ENCODE measurements at places on chromosomes 5 and 9.

DNA sequence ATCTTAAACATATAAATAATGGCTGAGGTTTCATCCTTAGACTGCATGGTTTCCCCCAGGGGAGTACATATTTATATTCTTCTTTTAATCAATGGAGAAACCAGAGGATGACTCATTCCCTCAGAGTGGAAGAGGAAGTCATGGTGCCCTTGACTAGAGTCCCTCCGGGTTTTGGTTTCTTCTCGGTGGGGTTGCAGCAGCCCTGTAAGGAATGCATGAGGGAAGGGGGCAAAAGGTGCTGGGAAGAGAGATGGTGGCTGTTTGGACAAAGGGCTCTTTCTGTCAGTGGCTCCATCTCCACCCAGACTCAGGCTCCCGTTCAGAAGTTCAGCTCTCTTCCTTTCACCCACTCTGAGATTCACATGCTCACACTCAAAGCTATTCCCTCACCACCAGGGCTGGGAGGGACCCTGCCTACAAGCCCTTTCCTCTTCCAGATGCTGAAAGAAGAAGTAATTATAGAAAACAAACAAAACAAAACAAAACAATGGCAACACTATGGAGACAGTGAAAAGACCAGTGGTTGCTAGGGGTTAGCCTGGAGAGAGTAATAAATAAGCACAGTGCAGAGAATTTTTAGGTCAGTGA, 129.8 kb upstream of the IL12B start:
- no peak for DNase-seq

GRCh38 chr9:36251428-36251827, 6.8 kb downstream of the GNE start:
- DNase-seq = no peak

- DNase-seq = peak; percentile 20
These were observed 92.9 kb upstream of the GRHPR start for GRCh38 chr9:37329576-37329975.

DNA sequence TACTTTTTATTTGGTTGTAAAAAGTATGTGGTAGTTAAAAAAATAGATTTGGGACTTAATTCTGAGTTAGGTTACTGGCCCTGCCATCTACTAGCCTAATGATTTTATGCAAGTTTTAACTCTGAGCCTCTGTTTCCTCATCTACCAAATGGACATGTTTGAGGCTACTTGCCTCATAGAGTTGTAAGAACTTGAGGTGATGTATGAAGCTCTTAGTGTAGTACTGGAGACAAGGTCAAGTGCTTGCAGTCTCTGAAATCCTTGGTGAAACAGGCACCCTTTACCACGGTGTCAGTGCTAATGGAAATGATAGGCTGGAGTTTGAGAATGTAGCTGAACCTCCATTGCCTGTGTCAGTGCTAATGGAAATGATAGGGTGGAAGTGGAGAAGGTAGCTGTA, 15.3 kb downstream of the GPR107 start:
- DNase-seq = no peak

DNA sequence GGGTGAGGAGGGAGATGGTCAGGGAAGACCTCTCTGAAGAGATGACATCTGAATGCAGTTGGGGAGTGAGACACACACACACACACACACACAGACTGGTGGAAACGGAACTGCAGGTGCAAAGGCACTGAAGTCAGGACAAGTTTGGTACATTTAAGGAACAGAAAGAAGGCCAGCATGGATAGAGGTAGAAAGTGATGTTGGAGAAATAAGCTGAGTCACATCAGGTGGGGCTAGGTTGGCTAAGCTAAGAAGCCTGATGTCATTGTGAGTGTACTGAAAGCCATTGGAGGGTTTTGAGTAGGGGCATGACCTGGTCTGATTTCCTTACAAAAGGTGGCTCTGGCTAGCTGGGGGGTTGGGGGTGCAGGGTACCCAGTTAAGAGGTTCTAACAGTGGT, 3.1 kb downstream of the BSPRY start:
- DNase-seq = no peak

GRCh38 chr9:126056312-126057021, 270.2 kb upstream of the MVB12B start:
- DNase-seq = no peak

- DNase-seq = no peak
These were observed 106.7 kb upstream of the PTPN3 start for GRCh38 chr9:109604781-109605180.

DNA sequence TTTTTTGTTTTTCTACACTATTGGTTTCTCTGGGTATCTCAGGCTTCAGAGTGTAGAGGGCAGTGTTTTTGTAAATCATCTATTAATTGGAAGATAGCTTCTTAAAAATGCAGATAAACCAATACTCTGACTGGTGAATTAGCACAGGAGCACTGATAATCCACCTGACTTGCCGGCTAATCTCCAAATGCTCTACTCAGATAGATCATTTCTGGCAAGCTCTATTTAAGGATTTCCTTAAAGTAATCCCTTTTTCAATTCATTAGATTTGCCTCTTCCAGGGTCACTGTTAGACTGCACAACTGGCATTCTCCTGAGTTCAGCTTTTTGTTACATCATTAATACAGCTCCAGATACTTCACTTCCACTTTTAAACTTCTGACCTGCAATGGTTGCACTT, 1390.3 kb upstream of the NUDT12 start:
- DNase-seq = no peak

DNA sequence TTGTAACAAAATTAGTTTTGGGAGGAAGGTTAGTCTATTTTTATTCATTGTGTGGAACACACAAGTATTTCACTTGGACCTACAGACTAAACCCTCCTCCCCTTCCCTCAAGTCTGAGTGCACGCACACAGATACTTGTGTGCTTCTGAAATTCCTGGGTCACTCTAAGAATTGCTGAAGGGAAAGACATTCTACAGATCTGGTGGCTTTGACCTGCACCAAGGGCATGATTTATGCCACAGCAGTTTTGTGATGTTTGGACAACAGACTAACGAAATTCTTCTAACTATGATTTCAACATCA, 150.5 kb downstream of the ARL15 start:
- DNase-seq = no peak

GRCh38 chr9:119902611-119903010, 533.4 kb upstream of the BRINP1 start:
- no peak for DNase-seq

GRCh38 chr5:79408028-79408427, 105.9 kb downstream of the HOMER1 start:
- no peak for DNase-seq

GRCh38 chr9:79477241-79477840, 94.4 kb upstream of the TLE4 start:
- DNase-seq = no peak

DNA sequence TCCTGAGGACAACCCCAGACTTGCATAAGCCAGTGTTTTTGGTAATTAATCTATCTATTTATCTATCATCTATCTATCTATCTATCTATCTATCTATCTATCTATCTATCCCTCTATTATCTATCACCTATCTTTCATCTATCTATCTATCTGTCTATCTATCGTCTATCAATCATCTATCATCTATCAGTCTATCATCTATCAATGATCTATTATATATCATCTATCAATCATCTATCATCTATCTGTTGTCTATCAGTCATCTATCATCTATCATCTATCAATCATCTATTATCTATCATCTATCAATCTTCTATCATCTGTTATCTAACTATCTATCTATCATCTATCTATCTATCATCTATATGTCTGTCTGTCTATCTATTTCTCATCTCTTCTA, 85.5 kb downstream of the PTCH1 start:
- DNase-seq = no peak

DNA sequence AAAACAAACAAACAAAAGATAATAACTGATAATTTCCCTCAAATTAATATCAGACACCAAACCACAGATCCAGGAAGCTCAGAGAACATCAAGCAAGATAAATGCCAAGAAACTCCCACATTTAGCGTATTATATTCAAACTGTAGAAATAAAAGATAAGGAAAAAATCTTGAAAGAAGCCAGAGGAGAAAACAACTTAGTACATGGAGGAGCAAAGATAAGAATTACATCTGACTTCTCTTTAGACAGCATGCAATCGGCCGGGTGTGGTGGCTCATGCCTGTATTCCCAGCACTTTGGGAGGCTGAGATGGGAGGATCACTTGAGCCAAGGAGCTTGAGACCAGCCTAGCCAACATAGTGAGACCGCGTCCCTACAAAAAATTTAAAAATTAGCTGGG, 17.2 kb upstream of the MLANA start:
- DNase-seq = no peak

DNA sequence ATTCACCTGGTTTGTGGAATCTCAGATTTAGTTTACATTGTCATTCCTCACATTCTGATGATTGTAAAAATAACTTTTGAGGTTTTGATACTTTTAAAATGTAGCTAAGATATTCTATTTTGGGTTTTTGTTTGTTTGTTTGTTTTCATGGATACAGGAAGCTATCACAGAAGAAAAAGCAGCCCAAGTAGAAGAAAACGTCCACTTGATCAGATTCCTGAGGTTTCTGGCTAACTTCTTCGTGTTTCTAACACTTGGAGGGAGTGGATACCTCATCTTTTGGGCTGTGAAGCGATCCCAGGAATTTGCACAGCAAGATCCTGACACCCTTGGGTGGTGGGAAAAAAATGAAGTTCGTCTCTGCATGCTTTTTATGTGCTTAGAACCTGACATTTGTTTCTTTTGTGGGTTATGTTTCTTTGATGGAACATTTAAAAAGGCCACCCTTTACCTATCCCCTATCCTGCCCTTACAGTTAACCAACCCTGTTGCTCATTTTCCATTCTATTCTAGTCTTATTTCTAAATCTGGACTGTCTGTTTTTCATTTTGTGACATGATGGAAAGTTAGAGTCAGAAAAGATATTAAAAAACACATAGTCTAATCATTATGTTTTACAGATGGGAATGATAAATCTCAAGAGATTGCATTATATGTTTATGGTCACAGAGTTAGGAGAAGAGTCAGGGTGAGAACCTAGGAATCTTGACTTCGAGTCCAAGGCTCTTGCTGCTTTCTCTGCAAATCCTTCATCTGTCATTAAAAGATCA, 163.7 kb downstream of the ALDH1A1 start:
- no peak for DNase-seq

DNA sequence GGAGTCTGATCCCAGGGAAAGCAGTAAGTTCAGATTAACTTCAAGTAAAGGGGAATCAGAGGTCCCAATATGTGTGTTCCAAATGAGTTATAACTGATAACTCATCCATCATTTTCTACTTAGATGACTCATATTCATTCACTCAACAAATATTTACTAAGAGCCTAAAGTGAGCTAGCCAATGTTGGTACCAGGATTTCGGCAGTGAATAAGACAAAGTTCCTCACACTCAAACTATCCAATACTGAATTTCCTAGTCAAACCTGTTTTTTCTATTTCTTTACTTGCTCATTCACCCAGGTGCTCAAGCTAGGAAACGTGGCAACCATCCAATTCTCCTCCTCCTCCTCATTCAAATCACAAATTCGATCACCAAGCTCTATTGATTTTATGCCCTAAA, 25.8 kb downstream of the FBXW2 start:
- DNase-seq = no peak

- DNase-seq = no peak
These were observed 3.3 kb downstream of the GRIN1 start for GRCh38 chr9:137141976-137142936.

DNA sequence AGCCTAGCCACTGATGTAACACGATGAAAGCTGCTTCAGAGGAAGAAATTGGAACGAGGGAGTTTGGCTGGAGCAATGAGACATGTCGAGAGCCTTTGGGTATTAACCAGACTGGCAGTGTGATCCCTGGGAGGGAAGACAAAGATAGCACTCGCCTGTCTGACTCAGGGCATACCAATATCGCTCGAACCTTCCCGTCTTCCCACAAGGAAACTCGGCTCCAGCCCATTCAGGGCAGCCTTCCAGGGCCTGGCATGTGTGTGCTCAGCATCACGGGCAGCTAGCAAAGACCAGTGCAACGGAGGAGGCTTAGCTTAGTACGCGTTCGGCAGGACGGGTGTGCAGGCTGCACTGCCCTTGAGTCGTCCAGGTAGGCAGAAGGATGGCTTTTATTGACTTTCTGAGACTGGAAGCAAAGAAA, 356.9 kb upstream of the WWC1 start:
- no peak for DNase-seq

DNA sequence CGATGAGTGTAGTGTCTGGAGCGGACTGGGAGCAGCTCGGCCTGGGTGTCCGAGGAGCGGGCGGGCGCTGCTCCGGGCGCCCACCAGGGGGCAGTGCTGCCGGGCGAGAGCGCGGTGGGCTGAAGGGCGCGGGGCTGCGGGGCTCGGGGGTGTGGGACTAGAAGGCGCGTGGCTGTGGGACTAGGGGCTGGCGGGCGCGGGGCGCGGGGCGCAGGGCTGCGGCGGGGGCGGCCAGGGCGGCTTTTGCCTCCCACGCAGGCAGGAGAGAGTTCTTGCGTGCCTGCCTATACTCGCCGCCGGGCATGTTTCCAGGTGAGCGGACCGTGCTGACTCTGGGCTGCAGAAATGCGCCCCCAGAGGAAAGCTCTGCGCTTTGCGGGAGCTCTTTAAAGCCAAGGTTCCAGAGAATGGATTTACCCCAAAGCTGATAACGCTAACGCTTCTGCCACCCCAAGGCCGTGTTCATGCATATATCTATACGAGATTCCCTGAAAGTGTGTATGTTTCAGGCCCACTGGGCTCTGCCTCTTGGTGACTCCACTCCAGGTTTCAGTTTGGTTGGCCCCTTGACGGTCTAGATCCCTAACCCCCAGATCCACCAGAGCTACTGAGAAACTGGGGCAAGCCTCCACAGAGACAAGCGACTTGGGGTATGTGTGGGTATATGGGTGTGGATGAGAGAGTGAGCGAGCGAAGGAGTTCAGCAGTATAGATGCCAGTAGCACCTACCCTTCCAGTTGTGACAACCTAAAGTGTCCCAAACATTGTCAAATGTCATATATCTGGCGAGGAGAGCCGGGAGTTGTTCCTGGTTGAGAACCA, 56.2 kb downstream of the ACER2 start:
- no peak for DNase-seq

Data from Panc1 (cell line).